AG04449 (cell line): ENCODE measurements at places on chromosomes 7 and 10.

GRCh38 chr10:84392181-84392580 is 63.8 kb downstream of the CCSER2 start:
- DNase-seq: no peak

DNA sequence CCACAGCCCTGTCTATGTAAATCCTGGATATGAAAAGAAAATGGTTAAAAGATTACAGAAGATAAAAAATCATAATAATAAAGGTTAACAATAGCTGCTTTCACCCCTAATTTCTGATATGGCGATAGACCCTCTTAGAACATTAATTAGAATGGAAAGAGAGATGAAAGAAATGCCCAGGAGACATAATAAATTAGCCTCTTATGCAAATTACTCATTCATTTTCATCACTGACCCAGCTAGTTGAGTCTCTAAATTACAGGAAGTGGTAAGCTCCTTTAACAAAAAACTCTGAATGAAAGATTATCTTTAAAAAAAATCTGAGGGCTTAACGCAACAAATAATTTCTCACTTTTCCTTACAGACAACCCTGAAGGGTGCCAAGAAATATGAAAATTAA is 12.4 kb downstream of the GFRA1 start:
- no peak for DNase-seq

- no peak for DNase-seq
Measured at GRCh38 chr10:130771491-130771946, 540.0 kb downstream of the TCERG1L start.

GRCh38 chr7:17020250-17020649 is 138.5 kb upstream of the AGR3 start:
- no peak for DNase-seq

DNA sequence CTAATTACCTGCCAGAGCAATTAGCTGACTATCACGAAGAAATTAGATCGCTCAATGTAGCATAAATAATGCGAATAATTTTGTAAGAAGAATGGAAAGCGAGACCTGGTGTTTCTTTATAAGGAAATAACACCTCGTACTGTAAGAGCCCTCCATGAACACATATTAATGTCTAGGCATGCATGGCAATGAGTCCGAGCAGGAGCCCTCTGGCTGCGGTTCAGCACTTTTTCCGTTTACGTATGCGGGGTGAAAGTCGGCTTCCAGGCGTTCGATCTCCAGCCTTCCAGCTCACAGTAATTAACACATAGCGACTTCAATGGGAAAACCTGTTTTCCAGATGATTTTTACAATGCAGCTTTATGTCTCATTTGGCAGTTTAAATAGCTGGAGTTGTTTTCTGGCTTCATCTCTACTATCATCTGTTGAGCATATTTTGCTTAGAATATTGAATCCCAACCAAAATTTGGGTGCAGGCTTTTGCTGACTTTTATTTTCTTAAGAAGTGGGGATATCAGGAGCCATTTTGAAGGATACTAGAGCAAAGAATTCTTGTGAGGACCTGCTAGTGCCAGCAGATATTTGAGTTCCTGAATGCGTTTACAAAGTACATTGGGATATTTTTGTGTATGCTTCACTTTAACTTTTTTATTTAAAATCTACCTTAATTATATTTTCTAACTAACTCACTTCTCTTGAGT is 7.2 kb upstream of the SP8 start:
- DNase-seq: no peak

- no peak for DNase-seq
Measured at GRCh38 chr7:108589199-108589598, 19.5 kb downstream of the DNAJB9 start.

DNA sequence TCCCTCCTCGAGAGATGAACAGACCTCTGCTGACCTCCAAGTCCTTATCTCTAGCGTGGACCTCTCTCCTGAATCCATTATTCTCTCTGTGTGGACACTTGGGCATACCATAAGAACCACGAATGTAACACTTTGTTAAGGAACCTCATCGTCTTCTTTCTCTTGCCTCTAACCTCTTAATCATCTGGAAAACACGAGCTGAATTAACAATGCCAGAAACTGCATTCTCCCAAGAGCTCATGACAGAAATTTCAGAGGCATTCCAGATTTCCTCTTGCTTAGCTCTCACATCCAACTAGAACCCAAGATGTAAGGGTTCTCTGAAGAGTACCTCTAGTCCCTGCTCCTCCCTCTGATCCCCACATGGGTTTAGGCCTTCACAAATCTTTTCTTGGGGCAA is 101.5 kb downstream of the TRIL start:
- no peak for DNase-seq

DNA sequence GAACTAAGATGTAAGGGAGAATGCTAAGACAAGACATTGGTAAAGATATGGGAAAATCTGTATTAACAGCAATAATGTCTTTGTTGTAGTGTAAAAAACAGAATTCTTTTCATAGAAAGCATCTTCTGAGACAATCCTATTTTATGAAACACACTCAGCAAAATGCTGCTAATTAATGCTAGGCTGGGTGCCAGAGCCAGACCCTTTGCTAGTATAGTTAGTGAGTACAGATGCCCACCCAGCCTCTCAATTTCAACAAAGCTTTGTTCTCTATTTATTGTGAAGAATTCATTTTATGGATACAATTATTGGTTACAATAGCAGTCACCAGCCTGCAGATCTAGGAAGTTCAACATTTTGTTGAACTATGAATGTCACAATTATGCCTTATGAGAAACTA is 131.0 kb downstream of the SEM1 start:
- DNase-seq: no peak

DNA sequence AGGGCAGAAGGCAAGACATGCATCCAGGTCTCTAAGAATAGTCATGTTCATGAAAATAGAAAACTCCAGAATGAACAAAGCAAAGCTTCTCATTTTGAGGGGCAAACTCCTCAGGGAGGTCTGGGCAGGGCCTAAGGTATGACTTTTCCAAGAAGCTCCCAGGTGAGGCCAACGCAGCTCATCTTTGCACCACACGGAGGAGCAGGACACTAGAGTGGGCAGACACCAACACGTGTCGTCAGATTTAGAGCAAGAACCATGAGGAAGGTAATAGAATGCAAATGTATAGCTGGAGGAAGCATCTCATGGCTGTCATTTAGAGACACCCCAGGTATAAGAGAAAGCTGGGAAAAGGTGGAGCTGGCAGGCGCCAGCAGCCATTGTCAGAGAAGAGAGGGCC is 95.7 kb downstream of the WDFY4 start:
- no peak for DNase-seq

- no peak for DNase-seq
Measured at GRCh38 chr7:150891740-150892139, 39.4 kb downstream of the AOC1 start.

DNA sequence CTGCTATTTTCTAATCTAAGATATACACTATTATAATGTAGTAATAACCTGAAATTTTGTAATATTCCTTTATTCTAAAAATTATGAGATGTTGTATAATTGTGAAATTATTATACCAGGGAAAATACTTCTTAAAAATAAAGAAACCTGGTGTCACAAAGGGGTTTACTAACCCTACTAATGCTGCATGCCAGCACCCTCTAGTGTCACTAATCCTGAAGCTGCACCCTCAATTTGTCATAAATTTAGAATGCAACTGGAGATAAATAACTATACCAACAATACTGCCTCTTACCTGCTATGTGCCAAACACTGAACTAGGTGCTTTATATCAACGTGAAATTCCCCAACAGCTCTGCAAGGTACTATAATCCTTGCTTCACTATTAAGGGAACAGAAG is 30.8 kb downstream of the TM9SF3 start:
- DNase-seq: no peak

DNA sequence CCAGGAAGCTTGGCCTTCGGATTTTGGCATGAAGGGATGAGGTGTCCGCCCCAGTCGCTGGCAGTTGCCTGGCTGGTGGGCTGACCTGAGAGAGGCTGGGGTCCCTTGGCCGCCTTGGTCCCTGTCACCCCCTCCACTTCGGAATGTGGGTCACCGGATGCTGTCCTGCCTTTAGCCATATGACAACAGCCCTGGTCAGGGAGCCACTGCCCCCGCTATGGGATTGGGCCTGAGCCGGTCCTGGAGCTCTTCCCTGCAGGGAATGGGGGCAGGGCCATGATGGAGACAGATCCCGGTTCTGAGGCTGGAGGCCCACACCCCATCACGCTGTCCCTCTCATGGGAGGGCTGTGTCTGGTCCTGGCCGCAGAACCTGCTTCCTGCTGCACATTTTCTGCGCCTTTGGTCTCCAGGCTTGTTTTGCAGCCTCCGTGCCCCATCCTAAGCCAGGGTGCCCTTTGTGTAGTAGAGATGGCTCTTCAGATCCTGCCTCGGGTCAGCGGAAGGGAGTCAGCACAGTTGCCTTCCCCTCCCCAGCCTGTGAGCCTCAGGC is 22.6 kb downstream of the PFKFB3 start:
- no peak for DNase-seq

DNA sequence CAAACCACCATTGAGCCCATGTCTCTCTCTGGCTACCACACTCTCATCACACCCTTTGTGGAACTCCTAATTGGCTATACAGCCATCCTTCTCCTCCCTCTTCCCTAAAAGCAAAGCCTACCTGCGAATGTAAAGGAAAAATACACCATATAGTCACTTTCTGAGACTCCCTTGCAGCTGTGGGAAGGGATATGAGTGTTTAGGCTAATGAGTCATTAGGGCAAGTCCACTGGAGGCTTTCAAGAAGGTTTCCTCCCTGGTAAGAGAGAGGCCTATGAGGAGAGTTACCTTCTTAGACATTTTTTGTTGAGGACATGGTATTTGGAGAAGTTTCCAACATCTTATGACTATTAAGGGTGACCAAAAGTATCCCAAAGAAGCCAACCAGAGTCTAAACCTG is 4.1 kb upstream of the TMEM243 start:
- DNase-seq: no peak

- DNase-seq: peak; percentile 7
Measured at GRCh38 chr7:68865351-68866199, 732.7 kb upstream of the AUTS2 start.

GRCh38 chr10:102653060-102653459 is 8.8 kb downstream of the TRIM8 start:
- no peak for DNase-seq

- no peak for DNase-seq
Measured at GRCh38 chr7:22783421-22783820, 39.2 kb downstream of the TOMM7 start.

DNA sequence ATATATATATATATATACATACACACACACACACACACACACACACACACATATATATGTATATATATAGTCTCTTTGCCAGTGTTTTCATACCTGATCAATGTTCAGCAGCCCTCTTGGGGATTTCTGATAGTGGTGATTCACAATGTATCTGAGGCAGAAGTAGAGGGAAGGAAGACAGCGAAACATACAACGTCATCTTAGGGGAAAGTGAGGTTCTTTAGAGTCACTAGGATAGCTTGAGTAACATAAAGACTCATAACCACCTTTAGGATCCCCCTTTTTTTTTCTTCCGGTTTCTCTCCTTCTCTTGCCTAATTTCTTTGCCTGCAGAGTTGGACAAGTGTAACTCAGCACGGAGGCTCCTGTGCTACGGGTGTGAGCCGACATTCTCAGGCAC is 56.6 kb downstream of the PODXL start:
- no peak for DNase-seq

- no peak for DNase-seq
Measured at GRCh38 chr7:78345979-78346378, 547.4 kb downstream of the PHTF2 start.

DNA sequence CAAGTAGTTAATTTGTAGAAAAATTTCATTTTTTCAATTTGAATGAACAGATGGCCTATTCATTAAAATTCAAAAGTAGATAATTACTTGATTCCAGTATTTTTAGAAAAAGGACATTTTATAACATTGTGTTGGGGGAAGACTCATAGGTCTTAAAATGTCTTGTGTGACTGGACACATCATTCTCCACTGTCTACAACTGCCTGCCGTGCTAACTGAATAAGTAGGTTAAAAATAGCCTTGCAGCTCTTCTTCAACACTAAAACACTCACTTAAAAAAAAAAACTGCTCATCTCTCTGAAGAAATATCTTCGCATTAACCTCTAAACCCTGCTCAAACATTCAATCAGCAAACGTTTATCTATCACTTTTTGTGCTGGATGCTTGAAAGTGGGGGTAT is 253.8 kb downstream of the CSTF2T start:
- DNase-seq: no peak

DNA sequence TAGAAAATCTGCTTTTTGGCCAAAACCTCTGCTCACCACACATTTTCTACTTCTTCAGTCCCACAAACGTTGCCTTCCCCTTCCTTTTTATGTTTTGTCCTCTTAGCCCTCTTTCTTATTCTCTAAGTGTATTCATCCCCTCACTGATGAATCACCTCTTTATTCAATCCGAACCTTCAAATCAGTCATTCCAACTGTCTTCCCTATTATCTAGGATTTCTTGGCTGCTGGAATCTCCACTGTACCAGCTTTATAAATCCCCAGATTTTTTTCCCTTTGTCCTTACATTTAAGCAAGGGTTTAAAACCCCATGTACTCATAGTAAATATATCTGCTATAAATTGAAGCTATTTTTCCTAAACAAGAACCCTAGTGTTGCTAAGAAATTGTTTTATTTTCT is 176.9 kb downstream of the SEMA3A start:
- no peak for DNase-seq

DNA sequence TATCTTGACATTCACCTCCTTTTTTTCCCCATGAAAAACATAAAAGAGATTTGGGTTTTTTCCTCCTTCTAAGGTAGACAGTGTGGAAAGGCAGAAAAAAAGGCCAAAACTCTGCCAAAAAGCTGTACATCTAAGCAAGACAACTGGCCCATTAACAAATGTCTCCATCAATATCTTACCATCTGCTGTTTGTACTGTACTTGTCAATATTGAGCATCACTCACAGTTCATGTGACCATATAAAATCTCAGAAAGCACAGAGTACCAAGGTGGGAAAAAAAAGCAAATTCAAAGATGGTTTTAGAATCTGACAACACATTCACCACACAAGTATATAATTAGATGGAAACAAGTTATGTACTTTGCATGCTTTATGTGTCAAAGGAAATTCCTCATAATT is 52.6 kb downstream of the CACNA2D1 start:
- no peak for DNase-seq

GRCh38 chr7:127890726-127891125 is 140.5 kb downstream of the LRRC4 start:
- DNase-seq: no peak

GRCh38 chr10:28561531-28561930 is 28.6 kb downstream of the WAC start:
- no peak for DNase-seq

- no peak for DNase-seq
Measured at GRCh38 chr10:33566426-33566825, 232.0 kb upstream of the NRP1 start.

DNA sequence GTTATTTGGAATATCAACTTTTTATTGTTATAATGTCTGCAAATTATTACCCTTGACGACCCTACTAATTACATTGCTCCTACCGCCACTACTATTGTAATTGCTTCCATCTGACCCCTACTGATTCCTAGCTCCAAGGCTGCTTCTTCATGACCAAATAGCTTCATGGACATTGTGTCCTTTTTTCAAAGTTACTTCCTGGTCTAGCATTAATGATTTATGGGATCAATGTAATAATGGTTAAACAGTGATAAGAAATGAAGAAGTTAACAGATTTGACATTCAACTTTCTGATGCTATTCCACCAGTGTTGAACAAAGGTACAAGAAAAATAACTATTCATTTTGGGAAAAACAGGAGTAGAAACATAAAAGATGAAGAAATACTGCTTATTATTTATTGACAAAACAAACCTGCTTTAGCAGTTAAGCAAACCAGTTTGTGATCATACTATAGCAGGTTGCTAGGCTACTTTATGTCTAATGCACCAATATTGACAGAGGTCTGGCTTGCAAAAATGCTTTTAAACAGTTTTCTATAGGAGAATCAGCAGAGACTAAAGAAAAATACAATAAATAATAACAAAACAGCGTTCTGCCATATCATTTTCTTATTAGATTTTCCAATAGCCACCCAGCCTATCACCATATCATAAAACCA is 125.8 kb downstream of the PCLO start:
- DNase-seq: no peak
